ENCODE measurements at places on chromosomes 13 and 19.
A peak's percentile ranks its signal among the peaks of the same experiment; 100 is the strongest.

DNA sequence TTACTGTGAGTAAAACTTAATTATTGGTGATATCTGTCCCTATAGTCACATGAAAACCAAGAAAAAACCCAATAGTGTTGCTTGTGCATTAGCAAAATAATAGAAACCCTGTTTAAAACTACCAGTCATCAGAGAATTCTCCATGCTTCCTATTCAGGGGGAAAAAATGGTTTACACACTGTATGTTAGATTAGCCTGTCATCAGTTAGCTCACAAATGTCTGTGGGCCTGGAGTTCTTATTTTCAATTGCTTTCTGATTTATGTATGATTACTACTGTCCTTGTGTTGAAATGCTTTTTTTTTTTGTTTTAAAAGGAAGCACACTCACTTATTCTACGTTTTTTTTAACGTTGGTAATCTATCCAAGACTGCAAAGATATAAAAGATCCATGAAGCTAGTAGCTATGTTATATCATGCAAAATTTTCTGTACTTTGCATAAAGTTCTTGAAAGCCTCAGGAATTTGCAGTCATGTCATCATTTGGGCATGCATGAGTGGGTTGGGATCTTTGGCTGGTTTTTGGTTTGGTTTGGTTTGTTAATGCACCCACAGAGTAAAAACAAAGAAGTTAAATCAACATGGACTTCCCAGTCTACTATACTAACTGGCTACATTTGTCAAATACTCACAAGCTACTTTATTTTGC, 25.9 kb downstream of the RXFP2 start:
- no peak for DNase-seq

- no peak for DNase-seq
Measured at GRCh38 chr19:17648786-17649185, 39.4 kb downstream of the UNC13A start.

- no peak for DNase-seq
Measured at GRCh38 chr13:84077271-84077670, 195.0 kb upstream of the SLITRK1 start.

GRCh38 chr19:55220525-55220924, 8.0 kb downstream of the TMEM86B start:
- no peak for DNase-seq

GRCh38 chr19:28710278-28710677, 502.7 kb downstream of the UQCRFS1 start:
- DNase-seq, result no peak

DNA sequence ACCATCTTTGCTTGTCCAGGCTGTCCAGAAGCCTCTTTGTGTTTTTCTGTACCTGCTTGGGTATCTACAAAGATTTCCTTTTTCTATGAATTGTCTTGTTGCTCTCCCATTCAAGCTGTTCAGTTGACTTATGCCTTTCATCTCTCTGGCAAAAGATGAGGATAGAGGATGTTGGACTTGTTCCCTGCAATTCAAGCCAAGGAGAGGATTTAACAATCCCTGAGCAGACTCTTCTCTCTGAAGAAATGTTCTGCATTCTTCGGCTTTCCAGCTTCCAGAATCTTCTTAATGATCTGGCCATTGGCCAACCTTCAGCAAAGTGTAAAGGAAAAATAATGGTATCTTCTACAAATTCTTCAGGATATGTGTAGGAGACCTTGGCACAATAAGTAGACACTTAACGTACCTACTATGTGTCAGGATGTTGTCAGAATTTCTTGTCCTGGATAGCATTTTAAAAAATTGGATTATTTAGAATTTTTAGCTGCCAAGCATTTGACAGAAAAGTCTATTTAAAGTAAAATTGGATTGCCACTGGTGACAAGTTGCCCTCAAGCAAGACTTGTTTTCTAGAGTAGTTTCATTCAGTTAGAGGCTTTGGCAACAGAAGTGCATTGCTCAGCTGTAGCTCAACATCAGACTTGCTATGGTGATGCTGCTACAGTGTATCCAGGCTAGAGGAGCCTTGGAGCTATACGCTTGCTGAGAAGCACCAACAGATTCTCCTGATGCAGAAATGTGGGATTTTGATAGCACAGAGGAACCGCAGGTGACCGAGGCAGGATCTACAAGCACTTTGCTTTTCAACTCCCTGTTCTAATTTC, 455.7 kb downstream of the SUCLA2 start:
- DNase-seq, result no peak

- DNase-seq, result peak; percentile 58
Measured at GRCh38 chr19:4057931-4058692, 8.6 kb downstream of the ZBTB7A start.

DNA sequence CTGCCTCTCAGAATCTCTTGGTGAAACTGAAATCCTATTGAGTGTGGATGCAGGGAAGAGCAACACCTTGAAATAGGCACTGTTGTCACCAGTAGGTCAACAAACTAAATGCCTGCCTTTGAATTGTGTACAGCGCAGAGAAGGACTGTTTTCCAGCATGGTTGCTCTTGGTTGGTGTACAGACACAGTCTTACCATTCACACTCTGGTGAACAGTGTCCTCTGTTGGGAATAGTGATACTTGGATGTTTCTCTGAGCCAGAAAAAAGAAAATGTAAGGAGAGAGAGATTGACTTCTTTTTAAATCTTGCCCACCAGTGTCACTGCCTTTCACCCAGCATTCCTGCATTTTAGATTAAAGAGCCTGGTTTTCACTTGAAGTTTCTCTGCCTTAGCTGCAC, 179.7 kb downstream of the STK24 start:
- DNase-seq, result no peak

DNA sequence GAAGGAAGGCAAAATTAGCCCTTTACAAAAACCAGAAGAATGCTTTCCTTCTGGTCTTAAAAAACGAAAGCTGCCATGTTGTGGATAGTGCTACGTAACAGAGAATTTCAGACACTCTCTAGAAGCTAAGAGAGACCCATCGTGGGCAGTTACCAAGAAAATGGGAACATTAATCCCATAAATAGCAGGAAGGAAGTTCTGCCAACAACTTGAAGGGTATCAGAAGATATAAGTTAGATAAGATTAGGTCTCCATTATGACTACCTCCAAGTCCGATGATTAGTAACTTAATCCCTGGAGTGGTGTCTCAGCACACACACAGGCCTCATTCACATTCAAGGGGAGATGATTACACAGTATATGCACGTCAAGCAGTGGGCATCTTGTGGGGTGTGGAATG, 115.7 kb upstream of the TRPC4 start:
- DNase-seq, result no peak

GRCh38 chr19:40281381-40282208, 3.5 kb downstream of the AKT2 start:
- no peak for DNase-seq

DNA sequence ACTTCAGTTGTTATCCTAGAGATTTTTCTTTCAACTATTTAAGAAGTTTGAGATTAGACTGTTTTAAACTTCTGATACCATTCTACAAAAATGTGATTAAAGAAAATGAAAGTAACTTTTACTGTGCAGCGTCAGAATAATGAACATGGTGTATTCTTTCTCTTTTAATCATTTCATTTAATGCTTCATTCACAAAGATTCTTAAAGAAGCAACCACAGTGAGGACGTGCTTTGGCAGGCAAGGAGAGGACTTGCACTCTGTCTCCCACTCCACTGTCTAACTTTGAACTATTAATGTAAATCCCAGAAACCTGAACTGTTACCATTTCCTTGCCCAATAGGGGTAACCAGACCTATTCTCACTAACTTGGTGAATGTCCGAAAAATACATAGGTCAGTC, 137.0 kb downstream of the KCNRG start:
- no peak for DNase-seq

- no peak for DNase-seq
Measured at GRCh38 chr19:10826846-10827245, 9.2 kb downstream of the TMED1 start.

GRCh38 chr19:4534836-4535658, at the start of gene PLIN5:
Gene PLIN5, minus strand, starts transcription at chr19:4535224. Its CDS starts 1,150 bp downstream, at chr19:4534074.
- peak; percentile 5 for DNase-seq

GRCh38 chr19:4234142-4234861, 5.0 kb downstream of the EBI3 start:
- no peak for DNase-seq

GRCh38 chr13:101527130-101527529, 74.7 kb downstream of the ITGBL1 start:
- DNase-seq, result no peak
